ENCODE measurements at places on chromosomes 3 and 15. TPM values are rescaled to one million over a fixed set of nuclear protein-coding genes. Genes with fewer than 3 reads are reported as not detected.

Gene TMEM207
- total RNA-seq, result not detected

Gene THBS1
- 9.2 TPM for total RNA-seq

Gene TUBGCP5
- total RNA-seq, result 20.2 TPM

Gene DCLK3
- not detected for total RNA-seq

Gene GOLGA8G
- total RNA-seq, result not detected

Gene SLC28A2
- total RNA-seq, result not detected

Gene FOXB1
- 4.0 TPM for total RNA-seq

Gene CAMKV
- not detected for total RNA-seq

Gene HTR3E
- not detected for total RNA-seq

Gene IDH2
- 60.8 TPM for total RNA-seq

Gene UBAP1L
- 10.1 TPM for total RNA-seq

Gene PLCB2
- 305 TPM for total RNA-seq

Gene CPEB1
- not detected for total RNA-seq

Gene PRTG
- total RNA-seq, result not detected

Gene KIAA1143
- total RNA-seq, result 31.3 TPM

Gene SLC15A2
- 1.8 TPM for total RNA-seq

Gene IL17RC
- total RNA-seq, result 1.1 TPM

Gene TEX55
- not detected for total RNA-seq

Gene EFCC1
- total RNA-seq, result 0.15 TPM

Gene CHRNA5
- 0.94 TPM for total RNA-seq

Gene ISLR
- total RNA-seq, result not detected

Gene CORO2B
- not detected for total RNA-seq

Gene ARL8B
- total RNA-seq, result 43.0 TPM

Gene HPS3
- total RNA-seq, result 21.9 TPM

Gene CDC25A
- 0.72 TPM for total RNA-seq

Gene DUSP7
- total RNA-seq, result 12.7 TPM

Gene DBR1
- total RNA-seq, result 19.6 TPM

Gene PRSS50
- total RNA-seq, result not detected

Gene HOMER2
- 3.4 TPM for total RNA-seq

Gene GXYLT2
- 0.25 TPM for total RNA-seq

Gene AHSG
- not detected for total RNA-seq

Gene SHF
- total RNA-seq, result 3.3 TPM

Gene ALDH1L1
- total RNA-seq, result not detected

Gene ZNF80
- total RNA-seq, result 1.7 TPM

Gene NPAP1
- total RNA-seq, result not detected

Gene MYLK
- 2.9 TPM for total RNA-seq

Gene CYP1A1
- total RNA-seq, result not detected

Gene SLC2A2
- total RNA-seq, result not detected

Gene RGMA
- 0.49 TPM for total RNA-seq

Gene AMIGO3
- total RNA-seq, result not detected

Gene NTRK3
- not detected for total RNA-seq

Gene CELF6
- total RNA-seq, result 1.7 TPM

Gene CSTA
- total RNA-seq, result not detected

Gene GHSR
- not detected for total RNA-seq

Gene CCDC13
- 0.32 TPM for total RNA-seq

Gene AADAC
- total RNA-seq, result not detected

Gene UCN2
- not detected for total RNA-seq

Gene CTXND1
- not detected for total RNA-seq

Gene ARL14
- not detected for total RNA-seq

Gene UPK1B
- total RNA-seq, result not detected

Gene LZTFL1
- 7.6 TPM for total RNA-seq
